ACHN (cell line): ENCODE measurements at places on chromosomes 2 and 18.

- DNase-seq: no peak
These were observed 7.9 kb upstream of the WDR33 start for GRCh38 chr2:127818794-127819425.

- no peak for DNase-seq
These were observed 88.1 kb downstream of the MCFD2 start for GRCh38 chr2:46827274-46828134.

DNA sequence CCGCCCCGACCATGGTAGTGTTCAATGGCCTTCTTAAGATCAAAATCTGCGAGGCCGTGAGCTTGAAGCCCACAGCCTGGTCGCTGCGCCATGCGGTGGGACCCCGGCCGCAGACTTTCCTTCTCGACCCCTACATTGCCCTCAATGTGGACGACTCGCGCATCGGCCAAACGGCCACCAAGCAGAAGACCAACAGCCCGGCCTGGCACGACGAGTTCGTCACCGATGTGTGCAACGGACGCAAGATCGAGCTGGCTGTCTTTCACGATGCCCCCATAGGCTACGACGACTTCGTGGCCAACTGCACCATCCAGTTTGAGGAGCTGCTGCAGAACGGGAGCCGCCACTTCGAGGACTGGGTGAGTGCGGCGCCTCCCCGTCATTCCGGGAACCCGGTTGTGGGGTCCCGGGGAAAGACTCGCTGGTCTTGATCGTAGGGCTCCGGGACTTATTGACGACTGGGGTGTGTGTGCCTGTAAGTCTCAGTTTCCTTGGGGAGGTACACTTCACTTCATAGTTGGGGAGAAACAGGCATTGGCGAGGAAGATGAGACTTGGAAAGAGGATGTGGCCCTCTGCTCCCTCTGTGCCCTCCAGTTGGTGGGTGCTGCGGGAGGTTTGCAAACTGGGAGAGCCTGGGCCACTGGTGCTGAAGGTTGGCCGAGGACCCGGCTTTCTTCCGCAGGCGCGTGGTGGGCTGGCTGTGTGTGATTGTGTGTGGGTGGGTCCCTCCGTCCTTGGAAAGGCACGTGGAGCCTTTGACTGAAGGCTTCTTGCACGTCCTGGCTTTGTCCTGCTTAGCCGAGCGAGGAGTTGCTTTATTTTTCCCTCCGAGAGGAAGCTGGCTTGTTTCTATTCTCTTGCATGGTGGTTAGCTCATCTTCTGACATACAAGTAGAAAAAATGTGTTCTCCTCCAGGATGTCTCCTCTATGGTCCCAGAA lies 886 bp downstream of the PRKCE start:
- DNase-seq: peak; percentile 48

GRCh38 chr2:1601471-1602277 lies 142.6 kb downstream of the PXDN start:
- no peak for DNase-seq

- no peak for DNase-seq
These were observed 218.2 kb downstream of the AGPS start for GRCh38 chr2:177610813-177611212.

DNA sequence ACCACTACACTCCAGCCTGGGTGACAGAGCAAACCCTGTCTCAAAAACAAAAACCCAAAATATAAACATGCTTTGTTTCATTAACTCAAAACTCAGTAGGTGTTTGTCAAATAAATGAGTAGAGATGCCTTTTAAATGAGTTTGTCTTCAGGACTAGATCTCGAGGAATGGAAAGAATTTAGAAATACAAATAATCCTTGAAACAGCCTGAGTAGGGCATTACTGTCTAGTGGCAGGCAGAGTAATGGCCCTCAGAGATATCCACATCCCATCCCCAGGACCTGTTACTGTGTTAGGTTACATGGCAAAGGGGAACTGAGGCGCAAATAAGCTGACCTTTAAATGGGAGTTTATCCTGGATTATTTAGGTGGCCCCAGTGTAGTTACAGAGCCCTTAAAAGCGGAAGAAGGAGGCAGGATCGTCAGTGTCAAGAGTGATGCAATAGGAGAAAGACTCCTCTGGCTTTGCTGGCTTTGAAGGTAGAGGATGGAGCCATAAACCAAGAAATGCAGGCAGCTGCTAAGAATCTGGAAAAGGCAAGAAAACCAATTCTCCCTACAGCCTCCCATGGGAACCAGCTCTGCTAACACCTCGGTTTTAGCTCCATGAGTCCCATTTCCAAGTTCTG lies 63.0 kb downstream of the CABLES1 start:
- no peak for DNase-seq
